ENCODE measurements at places on chromosomes 2 and 18. TPM values are rescaled to one million over a fixed set of nuclear protein-coding genes. Genes with fewer than 3 reads are reported as not detected.

DNA sequence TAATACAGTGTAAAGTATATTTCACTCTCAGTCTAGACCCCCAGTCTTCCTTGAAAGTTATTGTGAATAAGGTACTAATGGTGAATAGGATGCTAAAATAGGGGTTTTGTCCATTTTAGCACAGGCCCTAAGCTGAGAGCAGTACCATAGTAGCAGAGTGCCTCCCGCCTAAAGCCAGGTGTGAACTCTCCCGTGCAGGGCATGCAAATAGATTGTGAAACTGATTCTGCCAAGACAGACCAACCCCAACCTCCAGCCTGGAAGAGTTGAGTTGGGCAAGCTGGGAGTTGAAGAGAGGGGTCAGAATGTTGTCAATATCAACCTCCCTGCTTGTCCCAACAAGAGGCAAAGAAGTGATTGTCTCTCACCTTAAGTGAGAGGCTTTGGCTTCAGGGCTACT is 97.4 kb upstream of the CYRIA start:
- no peak for DNase-seq

DNA sequence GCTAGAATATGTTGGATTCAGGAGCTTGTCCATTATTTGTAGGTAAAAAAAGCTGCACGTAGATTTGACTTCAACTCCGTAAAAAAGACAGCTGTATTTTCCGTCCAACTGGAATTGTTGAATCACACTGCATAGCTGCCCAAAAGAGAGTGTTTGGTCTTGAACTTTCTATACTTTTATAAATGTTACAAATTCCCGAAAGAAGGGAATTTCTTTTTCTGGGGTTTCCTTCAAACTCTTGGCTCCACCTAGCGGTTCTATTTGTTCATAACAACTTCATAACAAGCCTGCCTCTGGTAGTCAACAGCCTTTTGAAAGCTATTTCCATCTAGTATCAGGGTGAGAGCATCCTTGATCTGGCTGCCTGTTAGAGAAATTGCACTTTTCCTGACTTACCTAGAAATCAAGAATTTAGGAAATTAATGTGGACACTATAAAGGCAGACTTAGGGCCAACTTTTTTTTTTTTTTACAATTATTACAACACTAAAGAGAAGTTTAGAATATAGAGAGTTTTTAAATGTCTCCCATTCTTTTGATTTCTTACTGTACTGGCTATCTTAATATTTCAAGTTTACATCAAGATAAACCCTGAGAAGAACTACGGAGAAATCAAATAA is 48.1 kb downstream of the TMEM185B start:
- DNase-seq: no peak

CSRNP3 gene
- 4.4 TPM for total RNA-seq

SOX11 gene
- total RNA-seq: 0.97 TPM

- DNase-seq: no peak
Measured at GRCh38 chr2:63743982-63744966, 97.4 kb upstream of the UGP2 start.

DNA sequence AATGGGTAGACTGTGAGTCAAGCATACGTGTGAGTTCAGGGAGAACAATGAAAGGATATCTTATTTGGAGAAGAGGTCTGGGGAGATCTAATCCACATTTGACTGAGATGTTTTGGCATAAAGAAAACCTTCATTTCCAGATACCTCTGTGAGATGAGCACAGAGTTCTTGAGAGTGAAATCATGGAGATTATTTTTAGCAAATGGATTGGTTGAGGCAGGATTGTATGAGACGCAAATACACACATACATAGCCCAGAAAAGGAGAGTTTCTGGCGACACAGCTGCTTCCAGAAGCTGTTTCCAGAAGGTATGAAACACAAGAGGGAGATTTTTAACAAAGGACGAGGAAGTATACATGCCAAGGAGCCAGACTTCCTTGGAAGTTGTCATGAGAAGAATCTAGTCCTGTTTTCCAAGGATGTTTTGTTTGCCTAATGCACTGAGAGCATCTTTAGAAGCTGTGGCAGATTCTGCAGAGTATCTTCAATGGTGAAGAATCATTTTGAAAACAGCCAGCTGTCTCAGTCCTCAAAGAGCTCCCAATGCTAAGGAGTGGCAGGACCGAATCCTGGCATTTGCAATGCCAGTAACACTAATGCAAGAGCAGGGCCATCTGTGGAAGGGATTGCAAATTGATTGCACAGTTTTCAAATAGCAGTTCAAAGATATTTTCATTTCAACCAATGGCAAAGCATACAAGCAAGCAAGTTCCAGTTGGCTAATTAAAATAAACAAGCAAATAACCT is 177.2 kb downstream of the SETBP1 start:
- no peak for DNase-seq

FECH gene
- total RNA-seq: 24.1 TPM

DNA sequence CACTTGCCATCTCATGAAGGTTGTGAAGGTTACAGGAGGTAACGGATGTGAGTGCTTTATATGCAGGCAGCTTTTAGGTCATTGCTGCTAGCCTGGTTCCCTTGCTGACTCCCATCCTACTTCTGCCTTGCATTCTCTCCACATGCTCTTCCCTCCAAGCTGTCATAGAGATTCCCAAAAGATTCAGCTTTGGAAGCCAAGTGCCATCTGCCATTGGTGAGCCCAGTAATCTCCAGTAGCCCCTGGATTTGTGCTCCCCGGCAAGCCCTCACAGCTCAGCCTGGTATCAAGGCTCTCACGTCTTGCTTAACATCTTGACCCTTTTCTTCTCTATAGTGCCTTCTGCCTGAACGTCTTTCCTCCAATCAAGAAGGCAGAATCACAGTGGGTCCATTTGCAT is 61.6 kb downstream of the MYT1L start:
- peak; percentile 55 for DNase-seq

DNA sequence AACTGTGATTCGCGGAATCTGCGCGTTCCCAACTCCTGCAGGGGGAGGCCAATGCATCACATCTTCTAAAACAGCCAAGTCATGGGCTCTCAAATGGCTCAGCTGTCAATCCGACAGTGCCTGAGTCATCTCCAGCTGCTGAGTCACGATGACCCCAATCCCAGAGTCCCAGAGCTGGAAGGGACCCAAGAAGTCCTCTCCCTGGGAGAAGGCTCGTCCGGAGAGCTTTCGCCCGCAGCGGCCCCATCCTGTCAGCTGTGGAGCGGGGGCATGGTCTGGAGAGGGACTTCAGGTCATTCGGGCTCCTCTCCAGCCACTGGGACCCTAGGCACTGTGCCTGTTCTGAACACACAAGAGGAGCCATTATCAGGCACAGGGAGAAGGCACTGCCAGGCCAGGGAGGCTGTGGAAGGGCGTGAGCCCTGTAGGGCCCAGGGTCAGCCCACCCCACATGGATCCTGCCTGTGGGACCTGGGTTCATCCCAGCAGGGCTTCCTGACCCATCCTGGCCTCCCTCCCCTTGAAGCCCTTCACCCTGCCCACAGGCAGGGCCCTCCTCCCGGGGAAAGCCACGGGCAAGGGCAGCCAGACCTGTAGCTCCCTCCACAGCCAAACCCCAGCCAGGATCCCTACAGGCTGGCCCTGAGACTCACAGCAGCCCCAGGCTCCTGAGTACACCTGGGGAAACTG is 47.6 kb upstream of the GPC1 start:
- DNase-seq: no peak

GRCh38 chr18:31268985-31269406 is 49.0 kb upstream of the DSG1 start:
- DNase-seq: no peak

DNA sequence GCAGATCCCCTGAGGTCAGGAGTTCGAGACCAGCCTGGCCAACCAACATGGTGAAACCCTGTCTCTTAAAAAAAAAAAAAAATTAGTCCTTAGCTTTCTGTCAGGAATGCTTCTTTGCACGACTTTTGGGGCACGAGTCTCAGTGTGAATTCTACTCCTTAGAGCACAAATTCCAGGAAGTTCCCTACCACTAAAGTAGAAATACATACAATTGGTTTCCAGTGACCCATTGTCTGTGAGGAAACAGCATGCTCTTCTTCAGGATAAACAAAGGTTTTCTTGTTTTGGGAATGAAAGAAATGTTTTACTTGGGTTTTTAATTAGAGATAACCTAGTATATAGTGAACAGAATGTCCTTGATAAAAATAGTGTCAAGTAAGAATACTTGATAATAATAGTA is 23.7 kb downstream of the PSMA8 start:
- DNase-seq: no peak

PSMA8 gene
- not detected for total RNA-seq

- DNase-seq: no peak
Measured at GRCh38 chr2:27270670-27271069, 4.6 kb upstream of the DNAJC5G start.

TUBA3D gene
- total RNA-seq: not detected

DNA sequence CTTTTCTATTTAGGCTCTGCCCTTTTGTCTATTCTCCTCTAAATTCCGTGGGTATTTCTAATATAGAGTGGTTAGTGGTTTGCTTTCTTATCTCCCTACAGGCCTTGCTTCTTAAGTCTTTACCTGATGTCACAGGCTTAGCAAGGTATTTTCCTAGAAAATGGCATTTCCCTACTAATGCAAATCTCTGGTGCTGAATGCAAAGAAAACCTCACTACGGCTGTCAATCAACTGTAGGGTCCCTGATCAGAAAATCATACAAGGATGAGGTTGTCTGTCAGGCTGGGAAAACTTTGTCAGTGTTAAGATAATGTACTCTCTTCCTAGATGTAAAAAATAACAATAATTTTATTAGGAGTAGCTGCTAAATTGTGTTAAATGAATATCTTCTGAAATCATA is 27.1 kb upstream of the DSC1 start:
- no peak for DNase-seq

GRCh38 chr18:40676668-40677067 is 1278.4 kb upstream of the PIK3C3 start:
- no peak for DNase-seq

DNA sequence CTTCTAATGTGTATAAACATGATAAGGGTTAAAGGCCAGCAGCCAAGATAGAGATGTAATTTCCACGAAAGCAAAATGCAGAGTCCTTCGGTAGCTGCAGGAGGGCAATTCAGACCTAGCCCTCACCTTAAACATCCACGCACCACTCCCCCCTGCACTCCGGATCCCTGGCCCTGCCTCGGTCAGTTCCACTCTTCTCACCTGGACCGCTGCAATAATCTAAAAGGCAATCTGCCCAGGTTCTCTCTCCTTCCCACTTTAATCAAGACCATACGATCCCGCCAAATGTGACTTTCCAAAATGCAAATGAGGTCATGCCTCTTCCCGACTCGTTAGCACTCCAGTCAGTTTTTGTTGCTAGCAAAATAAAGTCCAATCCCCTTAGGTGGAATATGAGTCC is 485.2 kb downstream of the EIPR1 start:
- no peak for DNase-seq

DNA sequence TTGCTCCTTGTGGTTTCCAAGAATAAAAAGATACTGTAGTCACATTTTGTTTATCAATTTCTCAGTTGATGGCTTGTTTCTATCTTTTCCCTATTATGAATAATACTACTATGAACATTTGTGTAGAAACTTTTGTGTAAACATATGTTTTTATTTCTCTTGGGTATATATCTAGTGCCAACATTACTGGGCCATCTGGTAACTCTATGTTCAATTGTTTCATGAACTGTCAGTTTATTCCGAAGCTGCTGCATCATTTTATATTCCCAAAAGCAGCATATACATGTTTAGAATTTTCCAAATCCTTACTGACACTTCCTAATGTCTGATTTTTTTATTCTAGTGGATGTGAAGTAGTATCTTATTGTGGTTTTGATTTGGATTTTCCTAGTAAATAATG is 737.6 kb upstream of the TMEFF2 start:
- DNase-seq: no peak

SERPINB3 gene
- total RNA-seq: not detected

DNA sequence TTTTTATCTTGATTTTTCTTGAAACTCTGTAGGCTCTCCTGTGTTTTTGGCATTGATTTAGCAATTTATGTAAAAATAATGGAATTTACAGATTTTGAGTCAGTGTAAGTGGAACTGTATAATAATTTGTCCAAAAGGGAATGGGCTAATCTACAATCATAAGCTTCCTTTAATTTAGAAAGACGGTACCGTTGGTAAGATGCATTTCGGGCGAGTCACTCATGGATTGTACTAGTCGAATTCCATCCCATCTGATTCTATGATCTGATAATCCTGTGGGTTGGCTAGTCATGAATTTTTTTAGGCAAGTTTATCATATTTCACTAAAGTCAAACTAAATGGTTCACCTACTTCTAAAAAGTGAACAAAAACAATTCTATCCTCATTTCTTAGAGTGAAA is 133.4 kb downstream of the ZNF407 start:
- DNase-seq: no peak

DNA sequence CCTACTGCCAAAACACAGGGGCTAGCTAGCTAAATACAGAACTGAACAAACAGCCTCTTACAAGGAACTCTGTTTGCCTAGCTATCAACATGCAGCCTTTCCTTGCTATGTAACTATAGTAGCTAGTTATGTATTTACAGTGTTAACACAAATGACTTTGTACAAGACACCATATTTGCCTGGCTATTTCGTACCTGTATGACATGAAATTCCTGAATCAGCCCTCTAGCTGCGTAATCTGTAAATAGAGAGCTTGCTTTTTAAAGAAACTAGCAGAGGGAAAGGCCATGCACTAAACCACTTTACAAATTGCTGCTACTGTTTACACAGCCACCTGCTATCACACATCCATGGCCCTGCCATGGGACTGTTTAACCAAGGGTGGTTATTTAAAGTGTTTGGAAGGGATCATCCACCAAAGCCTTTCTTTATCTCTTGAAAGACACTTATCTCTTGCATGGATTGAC is 248.7 kb downstream of the TFCP2L1 start:
- no peak for DNase-seq

DNA sequence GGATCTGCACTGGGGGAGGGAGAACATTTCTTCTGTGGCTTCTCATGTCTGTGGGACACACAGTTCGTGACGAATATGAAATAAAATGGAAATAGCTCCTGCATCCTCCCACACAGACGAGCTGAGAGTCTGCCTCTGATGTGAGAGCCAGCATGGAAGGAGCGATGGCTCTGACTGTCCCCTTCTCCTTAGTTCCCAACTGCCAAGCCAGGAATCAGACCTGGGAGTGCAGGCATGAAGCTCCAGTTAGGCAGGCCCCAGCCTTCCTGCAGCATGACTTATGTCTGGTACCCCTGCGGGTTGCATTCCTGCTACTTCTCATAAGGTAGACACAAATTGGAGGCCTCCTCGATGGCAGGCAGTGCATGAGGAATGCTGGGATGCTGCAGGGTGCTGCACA is 56.2 kb downstream of the PRKCE start:
- DNase-seq: no peak

IL1R2 gene
- 56.2 TPM for total RNA-seq

DNA sequence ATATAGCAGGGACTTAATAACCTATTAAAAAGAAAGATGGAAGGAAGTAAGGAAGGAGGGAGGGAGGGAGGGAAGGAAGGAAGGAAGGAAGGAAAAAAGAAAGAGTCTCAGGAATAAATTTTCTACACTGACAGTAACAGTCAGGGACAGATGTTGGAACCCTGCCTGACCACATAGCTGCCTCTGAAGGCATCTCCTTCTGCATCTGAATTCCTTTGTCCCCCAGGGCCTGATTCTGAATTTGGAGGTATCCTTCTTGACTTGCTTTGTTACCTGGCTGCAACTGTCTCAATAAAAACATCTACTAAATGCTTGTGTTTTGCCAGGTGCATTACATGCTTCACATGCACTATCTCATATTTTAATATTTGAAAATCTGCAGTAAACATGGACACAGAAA is 17.4 kb upstream of the LRATD1 start:
- no peak for DNase-seq

SLC11A1 gene
- total RNA-seq: 9.3 TPM

HNMT gene
- 23.4 TPM for total RNA-seq
